Gastrocnemius medialis (tissue), 4 donors: ENCODE measurements at places on chromosomes 1 and 21.

DNA sequence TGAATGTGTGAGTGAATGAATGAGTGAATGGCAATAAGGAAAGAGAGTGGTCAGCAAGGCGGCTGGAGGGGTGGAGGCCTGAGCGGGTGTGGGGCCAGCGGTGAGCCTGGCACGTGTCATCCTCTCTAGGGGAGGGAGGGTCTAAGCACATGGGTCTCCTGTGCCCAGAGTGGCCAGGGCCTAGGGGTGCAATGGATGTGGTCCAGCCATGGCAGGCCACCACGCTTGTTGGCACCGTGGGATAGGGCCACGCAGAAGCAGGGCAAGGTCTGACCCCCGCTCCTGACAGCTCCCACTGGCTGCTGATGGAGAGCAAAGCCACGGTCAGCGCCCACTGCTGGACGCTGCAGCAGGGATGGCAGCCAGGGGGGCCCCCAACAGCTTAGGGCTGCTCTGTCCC, 19.5 kb upstream of the SPSB1 start:
- DNase-seq, result no peak

GRCh38 chr1:157145076-157145475, 6.9 kb upstream of the ETV3 start:
- DNase-seq, result no peak

- DNase-seq, result no peak
These were observed 89.3 kb downstream of the PAX7 start for GRCh38 chr1:18719786-18720451.

DNA sequence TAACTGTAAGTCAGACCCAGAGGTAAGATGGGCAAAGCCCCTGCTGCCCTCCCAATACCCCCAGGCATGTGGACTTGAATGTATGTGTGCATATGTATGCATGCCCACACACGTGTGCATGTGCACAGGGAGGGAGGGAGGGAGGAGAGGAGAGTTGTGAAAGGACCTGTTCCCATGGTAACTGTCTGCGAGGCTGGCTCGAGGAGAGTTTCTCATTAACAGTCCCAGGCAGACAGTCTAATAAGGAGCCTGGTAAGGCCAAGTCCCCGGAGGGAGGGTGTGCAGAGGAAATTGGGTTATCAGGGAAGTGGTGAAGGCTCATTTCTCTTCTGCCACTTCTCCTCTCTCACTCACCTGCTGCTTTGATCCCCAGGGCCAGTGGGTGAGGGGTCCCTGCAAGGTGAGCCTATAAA, 74.9 kb downstream of the NFASC start:
- no peak for DNase-seq

DNA sequence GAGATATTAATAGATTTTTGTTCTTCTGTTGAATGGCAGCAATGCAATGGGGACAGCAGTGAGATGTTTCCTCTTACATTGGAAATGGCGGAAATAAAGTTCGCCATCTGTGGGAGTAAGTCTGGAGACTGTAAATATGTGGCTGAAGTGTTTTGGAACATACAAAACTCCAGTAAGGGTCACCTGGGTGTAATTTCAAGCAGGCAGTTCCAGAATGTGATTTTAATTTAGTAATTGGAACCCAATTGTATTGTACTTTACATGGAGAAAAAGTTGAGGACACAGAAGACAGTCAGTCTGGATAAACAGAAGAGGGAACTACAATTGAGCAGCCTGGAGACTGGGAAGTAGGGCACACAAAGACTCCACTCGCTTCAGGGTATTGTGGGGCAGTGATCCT, 108.6 kb downstream of the NTMT2 start:
- DNase-seq, result no peak

DNA sequence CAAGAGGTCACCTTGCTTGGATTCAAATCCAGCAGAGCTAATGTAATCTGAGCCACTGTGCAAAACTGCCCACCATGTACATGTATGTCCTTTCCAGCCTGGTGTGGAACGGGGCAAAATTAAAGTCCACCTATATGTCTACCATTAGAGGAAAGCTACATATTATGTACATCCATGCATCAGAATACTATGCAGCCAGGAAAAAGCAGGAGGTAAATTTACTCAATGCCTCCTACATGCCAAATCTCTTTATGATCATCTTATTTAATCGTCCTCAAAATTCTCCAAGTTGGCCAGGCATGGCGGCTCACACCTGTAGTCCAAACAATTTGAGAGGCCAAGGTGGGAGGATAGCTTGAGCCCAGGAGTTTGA, 6.3 kb upstream of the ZNF683 start:
- no peak for DNase-seq
